SK-N-SH (cell line): ENCODE measurements at places on chromosomes 16 and 17.
A peak's percentile ranks its signal among the peaks of the same experiment; 100 is the strongest.

DNA sequence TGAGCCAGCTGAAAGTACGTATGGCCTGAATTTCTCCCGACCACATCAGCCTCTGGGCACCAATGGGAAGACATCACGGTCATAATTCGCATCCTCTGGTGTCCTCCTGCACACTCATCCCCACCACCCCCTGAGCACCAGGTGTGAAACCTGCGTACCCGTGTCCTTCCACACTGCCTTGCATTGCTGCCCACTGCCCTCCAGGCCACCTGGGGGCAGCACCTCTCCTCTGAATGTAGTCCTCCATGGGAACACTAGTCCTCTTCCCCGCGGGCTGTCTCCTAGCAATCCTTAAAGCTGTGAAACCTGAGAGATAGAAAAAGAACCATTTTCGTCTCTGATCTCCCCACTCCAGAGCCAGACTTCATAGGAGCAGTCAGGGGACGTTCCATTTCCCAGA, 125.5 kb downstream of the ZNF18 start:
- peak; percentile 21 for DNase-seq

GRCh38 chr17:71849783-71850768, 270.7 kb upstream of the SOX9 start:
- DNase-seq, result no peak

DNA sequence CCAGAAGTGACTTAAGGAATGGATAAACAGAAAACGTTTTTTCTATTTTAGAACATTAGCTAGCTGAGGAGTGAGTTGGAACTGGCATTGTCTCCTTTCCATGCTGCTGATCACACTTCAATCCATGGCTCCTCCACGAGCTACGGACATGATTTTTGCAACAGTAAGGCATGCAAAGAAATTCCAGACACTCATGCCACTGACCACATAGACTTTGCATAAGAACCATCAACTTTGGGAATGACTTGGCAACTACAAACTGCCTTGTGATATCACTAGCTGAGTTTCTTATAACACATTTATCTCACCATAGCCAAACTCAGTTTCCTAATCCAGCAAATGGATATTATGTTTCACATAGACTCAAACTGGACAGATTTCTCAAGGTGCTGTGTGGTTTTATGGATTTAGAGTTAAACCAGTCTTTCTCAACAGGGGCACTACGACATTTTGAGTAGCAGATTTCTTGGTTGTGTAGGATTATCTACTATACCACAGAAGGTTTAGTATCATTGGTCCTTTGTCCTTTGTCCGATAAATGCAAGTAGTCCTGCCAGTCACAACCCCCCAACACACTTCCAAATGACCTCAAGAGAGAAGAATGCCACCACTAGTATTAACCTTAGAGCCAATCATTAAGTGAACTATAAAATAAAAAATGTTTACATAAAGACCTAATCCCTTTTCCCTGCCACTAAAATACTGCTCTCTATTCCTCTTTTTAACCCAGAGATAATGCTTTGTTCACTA, 48.3 kb upstream of the C17orf78 start:
- DNase-seq, result no peak

DNA sequence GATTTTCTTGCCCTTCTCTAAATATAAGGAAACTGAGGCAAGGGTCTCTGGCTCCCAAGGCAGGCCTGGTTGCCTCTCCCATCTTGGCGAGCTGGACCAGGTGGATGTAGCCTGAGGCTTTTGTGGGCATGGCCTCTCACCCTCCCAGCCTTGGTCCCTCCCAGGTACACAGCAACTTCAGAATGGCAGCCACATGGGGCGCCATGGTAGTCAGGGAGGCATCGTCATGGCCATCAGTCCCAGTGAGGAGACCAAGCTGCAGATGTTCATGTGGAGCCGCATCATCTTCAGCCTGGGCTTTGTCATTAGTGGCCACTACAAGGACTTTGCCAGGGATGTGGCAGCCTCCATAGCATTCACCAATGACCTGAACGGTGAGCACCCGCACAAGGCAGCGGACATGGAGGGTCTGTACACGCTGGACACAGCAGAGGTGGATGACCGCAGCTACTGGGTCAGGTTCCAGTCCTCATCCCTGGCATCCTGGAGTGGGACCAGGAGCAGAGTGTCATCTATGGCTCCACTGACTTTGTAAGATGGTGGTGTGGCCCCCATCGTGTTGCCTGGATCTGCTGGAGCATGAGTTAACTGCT, 165.8 kb upstream of the ZNF267 start:
- DNase-seq, result no peak

- DNase-seq, result peak; percentile 57
Observed at GRCh38 chr16:70474320-70475053, 20.1 kb downstream of the FCSK start.

- DNase-seq, result no peak
Observed at GRCh38 chr17:44501866-44502375, 1.3 kb downstream of the GPATCH8 start.

GRCh38 chr17:19415806-19416775, 5.1 kb downstream of the RNF112 start:
- no peak for DNase-seq

DNA sequence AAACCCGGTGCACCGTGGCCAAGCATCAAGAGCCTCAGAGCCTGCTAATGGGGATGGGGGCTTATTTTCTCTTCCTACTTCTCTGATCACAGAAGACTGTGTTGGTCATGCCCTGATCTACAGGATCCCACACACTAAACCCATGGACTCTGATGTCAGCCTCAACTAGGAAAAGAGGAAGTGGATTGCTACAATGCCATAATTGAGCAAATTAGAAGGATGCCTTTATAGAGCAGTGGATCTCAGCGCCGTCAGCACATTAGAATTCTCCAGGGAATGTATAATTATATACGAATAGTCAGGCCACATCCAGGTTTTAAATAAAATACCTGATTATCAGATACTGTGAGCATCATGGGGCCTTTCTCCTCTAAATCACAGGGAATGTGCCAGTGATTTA, 64.8 kb downstream of the VAT1L start:
- no peak for DNase-seq

DNA sequence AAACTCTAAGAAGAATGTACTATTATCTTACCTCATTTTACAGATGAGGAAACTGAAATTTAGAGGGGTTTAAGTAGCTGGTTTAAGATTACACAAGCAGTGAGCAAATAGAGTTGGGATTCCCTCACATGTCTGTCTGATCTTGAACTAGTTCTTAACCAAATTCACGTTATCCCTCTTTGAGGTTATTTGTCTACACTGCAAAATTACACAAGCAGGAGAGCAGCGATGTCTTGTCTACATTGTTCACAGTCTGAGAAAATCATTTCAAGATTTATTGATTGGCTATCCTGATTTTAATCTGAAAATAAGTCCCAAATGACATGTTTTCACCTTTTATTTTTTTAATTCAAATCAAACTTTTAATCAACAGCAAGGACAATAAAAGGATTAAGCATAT, 56.9 kb downstream of the SOX9 start:
- DNase-seq, result no peak

GRCh38 chr17:81057079-81057730, 22.3 kb downstream of the BAIAP2 start:
- DNase-seq, result peak; percentile 84

DNA sequence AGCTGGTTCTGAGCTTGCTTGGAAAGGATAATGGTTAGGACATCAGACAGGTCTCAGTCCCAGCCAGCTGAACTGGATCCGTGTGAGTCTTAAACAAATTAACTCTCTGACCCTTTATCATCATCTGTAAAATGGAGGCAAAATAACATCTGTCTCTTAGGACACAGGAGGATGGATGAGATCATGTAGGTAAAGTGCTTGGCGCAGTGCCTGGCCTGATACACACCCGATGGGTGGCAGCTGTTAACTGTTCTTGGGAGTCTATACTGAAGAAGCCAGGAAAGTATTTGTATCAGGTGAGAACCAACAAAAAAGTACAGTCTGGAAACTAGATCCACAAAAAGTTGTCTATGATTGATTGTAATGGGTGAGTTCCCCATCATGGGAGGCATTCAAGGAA, 188.6 kb downstream of the C16orf78 start:
- no peak for DNase-seq

GRCh38 chr17:73500414-73500999, 143.7 kb downstream of the SDK2 start:
- DNase-seq, result no peak

- DNase-seq, result no peak
Observed at GRCh38 chr17:35790841-35791240, 4.6 kb downstream of the MMP28 start.

GRCh38 chr17:12050646-12051225, 30.1 kb downstream of the MAP2K4 start:
- DNase-seq, result no peak

DNA sequence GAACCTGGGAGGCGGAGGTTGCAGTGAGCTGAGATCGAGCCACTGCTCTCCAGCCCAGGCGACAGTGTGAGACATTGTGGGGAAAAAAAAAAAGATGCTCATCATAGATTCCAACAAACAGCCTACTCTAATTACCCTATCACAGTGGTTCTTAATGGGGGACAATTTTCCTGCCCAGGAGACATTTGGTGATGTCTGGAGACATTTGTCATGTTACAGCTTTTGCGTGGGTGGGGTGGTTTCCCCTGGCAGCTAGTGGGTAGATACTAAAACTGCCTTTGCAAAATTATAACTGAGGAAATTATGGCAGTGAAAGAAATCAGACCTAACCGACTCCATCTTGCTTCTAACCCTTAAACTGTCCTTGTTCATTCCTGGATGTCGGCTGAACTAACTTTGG, 92.5 kb upstream of the RBL2 start:
- DNase-seq, result no peak

DNA sequence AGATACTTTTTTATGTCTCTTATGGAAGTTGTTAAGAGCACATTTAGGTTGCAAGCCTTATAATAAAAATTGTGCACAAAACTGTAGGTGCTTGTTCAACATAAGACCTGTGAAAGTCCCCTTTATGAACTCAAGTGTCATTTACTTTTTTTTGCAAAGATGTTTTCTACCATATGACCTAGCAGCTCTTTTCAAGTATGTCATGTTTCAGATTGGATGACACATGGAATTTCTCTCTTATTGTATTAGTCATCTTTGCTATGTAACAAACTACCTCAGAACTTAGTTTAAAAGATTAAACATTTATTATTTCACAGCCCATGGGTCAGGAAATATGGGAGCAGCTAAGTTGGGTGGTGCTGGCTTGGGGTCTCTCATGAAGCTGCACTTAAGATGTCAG, 57.9 kb downstream of the PHKB start:
- no peak for DNase-seq

- no peak for DNase-seq
Observed at GRCh38 chr17:16975744-16976625, 4.1 kb upstream of the TNFRSF13B start.
